ENCODE measurements at places on chromosomes 2 and 18.

DNA sequence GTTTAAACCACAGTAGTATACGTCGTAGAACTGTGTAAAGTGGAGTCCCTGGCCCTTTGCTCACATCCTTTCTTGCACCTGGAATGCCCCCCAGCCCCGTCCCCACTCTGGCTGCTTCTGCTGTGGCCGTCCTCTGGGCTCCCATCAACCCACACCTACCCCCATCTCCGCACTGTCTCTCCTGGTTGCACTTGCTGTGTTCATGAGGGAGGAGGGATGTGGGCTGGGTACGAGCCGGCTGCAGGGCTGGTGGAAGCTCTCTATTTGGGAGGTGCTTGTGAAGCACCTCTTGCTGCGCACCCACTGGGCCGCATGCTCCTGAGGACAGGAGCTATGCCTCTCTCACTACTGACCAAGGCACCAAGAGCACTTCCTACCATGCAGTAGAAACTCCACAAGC is 5.1 kb downstream of the OR6B3 start:
- DNase-seq, result no peak

DNA sequence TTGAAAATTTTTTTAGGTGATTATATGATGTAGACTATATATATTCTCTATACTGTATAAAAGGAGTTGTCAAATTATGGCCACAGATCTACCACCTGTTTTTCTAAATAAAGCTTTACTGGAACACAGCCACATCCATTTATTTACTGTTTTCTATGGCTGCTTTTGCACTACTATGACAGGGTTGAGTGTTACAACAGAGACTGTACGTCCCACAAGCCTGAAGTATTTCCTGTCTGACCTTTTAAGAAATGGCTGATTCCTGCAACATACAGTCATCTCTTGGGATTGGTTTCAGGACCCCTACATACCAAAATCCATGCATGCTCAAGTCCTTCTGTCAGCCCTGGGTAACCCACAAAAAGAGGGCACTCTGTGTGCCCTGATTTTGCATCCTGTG is 508.3 kb downstream of the TSN start:
- no peak for DNase-seq

DNA sequence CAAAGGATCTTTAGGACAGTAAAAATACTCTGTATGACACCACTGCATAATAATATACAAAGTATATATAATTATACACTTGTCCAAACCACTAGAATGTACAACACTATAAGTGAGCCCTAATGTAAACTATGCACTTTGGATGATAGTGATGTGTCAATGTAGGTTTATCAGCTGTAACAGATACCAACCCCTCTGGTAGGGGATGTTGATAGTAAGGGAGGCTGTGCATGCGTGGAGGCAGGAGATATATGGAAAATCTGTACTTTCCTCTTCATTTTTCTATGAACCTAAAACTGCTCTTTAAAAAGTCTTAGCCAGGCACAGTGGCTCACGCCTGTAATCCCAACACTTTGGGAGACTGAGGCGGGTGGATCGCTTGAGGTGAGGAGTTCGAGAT is 37.5 kb upstream of the SP3 start:
- DNase-seq, result no peak

DNA sequence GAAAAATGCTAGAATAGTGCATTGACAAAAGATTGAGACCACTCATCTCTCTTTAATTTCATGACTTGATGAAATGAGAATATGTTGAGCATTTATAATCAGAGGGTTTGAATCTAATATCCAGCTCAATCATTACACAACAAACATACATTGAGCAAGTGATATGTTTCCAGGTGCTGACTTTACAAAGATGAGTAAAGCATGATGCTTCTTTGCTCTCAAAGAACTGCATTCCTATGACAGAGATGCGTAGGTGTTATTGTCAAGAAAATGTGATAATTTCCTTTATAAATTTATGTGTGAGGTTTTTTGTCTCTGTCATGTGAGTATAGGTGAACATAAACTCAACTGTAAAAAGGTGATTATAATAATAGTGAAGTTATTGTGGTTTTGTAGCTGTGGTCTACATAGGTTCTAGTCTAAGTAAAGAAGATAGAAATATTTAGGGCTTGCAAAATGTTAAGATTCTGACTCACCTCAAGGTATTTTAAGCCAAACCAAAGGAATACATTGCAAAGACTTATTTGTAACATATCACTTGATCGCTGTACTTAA is 389.8 kb downstream of the GALNT13 start:
- no peak for DNase-seq

DNA sequence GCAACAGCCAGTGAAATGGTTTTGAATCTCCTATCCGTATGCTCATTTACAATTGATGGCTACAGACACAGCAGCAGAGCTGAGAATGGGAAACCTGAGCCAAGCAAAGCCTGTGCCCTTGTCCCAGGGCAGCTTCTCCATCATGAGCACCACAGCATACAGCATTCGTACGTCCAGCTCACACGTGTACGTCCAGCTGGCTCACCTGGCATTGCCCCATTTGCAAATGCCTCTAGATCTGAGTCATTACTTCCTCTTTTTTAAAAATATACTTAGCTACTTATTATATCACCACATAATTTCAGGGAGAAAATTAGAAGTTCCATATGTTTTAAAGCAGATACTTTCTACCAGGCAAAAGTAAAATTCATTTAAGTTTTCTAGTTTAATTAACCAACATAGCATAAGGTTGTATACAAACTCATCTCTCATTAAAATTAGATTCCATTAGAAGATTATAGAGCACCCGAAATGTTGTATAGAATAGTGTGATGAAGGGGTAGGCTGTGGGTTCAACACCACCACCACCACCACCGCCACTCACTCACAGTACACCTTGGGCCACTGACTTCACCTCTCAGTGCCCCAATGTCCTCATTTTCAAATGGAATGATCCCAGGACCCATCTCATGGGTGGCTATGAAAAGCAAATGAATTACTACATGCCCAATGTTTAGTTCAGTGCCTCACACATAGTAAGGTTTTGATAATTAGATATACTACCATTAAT is 31.4 kb upstream of the TMEM177 start:
- DNase-seq, result no peak

- no peak for DNase-seq
Observed at GRCh38 chr2:195649629-195650190, 7.3 kb upstream of the SLC39A10 start.

DNA sequence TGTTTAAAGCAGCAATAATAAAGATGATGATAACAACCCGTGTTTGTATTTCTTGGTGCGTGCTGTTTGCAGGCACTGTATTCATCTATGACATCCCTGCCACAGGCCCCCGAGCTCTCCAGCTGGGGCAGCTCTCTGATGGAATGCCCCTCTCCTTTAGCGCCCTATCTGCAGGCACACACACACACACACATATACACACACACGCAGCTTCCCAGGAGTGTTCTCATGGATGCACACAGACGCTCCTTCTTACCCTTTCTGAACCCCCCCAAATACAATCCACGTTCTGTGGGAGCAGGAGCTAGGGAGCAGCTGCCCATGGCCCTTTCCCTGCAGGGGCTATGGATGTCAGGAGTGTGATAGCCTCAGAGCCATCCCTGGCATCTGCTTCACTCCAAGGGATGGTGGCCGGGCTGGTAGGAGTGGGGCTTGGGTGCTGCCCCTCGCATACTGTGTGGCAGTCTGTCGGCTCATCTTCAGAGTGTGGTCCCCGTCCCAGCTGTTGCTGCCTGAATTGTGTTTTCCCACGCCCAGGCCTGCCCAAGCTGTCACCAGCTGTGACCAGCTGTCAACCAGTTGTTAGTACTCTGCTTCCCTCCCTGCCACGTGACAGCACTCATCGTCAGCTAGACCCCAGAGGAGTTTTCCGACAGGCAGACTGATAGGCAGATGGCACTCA is 50.8 kb upstream of the MYCN start:
- no peak for DNase-seq

GRCh38 chr18:3088449-3088848 is 75.5 kb upstream of the LPIN2 start:
- no peak for DNase-seq

DNA sequence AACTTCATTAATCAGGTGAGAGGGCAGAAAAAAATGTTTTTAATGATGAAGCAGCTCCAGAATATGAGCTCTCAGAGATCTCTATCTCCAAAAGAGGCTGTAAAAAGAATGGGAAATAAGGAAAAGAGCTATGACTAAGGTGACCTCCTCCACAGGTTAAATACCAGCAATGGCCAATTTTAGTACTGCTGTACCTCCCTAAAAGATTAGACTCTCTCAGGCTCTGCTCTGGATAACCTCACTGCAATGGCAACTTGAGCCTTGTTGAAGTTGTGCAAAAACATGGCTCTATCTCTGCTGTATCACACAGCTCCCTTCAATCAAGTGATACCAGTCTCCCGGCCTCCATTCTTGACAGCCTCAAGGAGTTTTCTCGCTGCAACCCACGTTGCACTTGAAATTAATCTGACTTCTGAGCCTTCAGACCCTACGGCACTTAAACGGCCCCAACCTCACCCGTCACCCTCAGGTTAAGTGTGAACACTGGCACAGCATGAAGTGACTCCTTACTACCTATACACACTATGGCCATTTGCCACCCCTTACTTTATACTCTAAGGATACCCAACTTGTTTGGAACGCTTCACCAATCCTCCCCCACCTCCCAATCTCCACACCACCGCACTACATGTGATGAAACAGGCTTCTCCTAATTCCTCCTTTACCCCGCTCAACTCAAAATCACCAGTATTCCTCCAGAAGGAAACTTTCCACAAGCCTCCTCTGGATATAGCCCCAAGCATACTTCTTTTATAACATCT is 36.3 kb downstream of the SMAD2 start:
- DNase-seq, result no peak

GRCh38 chr18:10456718-10457117 is 2.3 kb downstream of the APCDD1 start:
- no peak for DNase-seq

- no peak for DNase-seq
Observed at GRCh38 chr2:135162377-135162776, 110.3 kb downstream of the RAB3GAP1 start.

GRCh38 chr2:189150033-189150432 is 29.5 kb downstream of the COL5A2 start:
- DNase-seq, result no peak

- DNase-seq, result no peak
Observed at GRCh38 chr2:41400088-41400665, 647.6 kb upstream of the PKDCC start.

GRCh38 chr2:232816657-232817056 is 40.3 kb upstream of the KCNJ13 start:
- DNase-seq, result no peak

DNA sequence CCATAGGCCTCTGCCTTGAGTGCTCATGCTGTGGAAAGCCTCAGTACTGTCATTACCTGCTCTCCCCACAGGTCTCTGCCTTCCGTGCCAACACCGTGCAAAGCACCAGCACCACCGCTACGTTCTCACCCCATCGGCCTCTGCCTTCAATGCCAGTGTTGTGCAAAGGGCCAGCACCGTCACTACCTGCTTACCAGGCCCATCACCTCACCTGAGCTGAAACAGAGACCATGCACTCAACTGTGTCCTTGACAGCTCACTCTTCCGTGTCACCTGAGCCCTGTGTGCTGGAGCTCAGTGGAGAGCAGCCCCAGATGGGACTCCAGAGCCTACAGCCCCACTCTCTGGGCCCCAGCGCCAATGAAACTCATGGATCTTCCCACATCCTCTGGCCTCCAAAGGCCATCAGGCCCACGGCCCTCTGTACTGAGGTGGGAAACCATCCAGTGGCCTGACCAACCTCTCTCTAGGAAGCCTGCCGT is 62.7 kb downstream of the ZNF516 start:
- no peak for DNase-seq

GRCh38 chr2:17539611-17540092 is 844 bp upstream of the VSNL1 start:
- no peak for DNase-seq

GRCh38 chr2:195016841-195017240 is 640.2 kb upstream of the SLC39A10 start:
- DNase-seq, result no peak

DNA sequence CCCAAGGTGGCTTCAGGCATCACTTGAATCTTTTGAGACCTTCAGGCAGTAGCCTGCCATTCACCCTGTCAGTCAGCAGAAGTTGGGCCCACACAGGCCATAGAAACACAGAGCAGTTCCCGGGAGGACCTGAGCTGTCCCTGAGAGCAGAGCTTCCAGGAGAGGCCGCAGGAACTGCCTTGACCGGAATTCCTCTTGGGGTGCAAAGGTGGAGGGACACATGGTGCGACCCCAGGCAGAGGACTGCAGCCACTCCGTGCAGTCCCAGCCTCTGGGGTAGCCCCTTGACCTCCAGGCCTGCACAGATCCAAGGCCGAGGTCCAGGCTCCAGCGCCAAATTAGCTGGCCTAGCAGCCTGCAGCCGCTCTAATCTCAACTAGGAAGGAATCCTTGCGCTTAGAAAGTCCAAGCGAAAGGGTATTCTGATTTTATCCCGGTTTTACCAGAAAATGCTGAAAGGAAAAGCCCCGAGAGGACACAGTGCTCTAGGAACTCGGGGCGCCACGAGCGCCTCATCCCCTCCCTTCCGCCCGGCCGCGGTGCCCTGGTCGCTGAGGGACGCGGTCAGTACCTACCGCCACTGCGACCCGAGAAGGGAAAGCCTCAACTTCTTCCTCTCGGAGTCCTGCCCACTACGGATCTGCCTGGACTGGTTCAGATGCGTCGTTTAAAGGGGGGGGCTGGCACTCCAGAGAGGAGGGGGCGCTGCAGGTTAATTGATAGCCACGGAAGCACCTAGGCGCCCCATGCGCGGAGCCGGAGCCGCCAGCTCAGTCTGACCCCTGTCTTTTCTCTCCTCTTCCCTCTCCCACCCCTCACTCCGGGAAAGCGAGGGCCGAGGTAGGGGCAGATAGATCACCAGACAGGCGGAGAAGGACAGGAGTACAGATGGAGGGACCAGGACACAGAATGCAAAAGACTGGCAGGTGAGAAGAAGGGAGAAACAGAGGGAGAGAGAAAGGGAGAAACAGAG is 5.4 kb downstream of the SIX2 start:
- DNase-seq, result no peak

- DNase-seq, result peak; percentile 38
Observed at GRCh38 chr18:48934723-48935432, 15.9 kb downstream of the SMAD7 start.

DNA sequence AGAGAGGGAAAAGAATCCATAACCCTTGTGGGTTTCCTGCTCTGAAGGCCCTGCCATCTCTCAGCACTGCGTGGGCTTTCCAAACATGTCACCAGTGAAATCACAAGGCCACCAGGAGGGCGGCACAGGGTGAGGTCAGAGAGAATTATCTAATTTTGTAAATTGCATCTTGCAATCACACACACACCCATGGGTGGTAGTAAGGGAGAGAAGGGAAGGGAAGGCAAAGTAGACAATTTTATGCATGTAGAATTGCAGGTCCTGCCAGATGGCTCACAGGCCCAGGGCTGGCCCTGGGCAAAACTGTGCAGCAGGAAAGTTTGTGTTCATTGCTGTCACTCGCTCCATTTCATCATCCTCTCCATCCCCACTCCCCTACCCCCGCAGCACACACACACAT is 21.0 kb upstream of the ZBTB7C start:
- DNase-seq, result no peak

All from activated CD4-positive, alpha-beta T cell treated with anti-CD3 and anti-CD28 coated beads, Interleukin-2, Interleukin-6, amounts not matched to agents 100 ng/mL and 50 ng/mL, durations not matched to agents 16 hours and 8 hours (primary cell).